ENCODE measurements at places on chromosomes 11 and 22. TPM values are rescaled to one million over a fixed set of nuclear protein-coding genes. Genes with fewer than 3 reads are reported as not detected.

The MCHR1 gene
- total RNA-seq, result 1.3 TPM

The MS4A4A gene
- total RNA-seq, result not detected

The GLYATL1 gene
- 2.7 TPM for total RNA-seq

- no peak for DNase-seq
Observed at GRCh38 chr11:128338811-128339210, 248.5 kb downstream of the ETS1 start.

- no peak for DNase-seq
Observed at GRCh38 chr22:50208430-50208938, 7.7 kb downstream of the SELENOO start.

DNA sequence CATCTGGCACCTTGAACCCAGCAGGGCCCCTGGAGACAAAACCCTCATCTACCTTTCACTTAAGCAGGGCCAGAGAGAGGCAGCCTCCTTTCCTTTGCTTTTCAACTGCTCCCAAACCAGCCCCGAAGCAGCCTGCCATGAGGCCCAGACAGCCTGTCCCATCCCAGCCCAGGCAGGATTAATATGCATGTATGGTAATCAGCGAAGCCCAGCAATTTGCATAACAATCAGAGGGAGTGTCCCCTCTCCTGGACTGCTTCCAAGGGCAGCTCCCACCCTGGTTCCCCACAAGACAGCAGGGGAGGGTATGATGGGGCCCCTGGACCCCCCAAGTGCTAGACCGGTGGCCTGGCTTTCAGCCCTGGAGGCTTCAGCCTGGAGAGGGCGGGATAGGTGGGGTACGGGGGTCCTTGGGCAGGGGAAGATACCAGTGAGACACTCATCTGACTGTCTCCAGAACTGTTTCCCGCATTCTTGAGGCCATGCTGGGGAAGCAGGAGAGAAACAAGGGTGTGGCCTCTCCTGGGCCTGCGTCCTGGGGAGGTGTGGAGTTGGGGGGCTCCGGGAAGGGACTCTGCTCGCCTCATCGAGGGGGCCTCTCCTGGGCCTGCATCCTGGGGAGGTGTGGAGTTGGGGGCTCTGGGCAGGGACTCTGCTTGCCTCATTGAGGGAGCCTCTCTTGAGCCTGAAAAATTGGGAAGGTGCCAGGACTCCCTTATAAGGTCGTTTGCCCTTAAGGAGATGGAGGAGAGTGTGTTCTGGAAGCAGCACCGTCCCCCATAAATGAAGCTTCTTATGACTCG lies 93.2 kb upstream of the PRR5 start:
- DNase-seq, result no peak

Data from neural crest cell (in vitro differentiated cells).